ENCODE measurements at places on chromosomes 11 and 22.

DNA sequence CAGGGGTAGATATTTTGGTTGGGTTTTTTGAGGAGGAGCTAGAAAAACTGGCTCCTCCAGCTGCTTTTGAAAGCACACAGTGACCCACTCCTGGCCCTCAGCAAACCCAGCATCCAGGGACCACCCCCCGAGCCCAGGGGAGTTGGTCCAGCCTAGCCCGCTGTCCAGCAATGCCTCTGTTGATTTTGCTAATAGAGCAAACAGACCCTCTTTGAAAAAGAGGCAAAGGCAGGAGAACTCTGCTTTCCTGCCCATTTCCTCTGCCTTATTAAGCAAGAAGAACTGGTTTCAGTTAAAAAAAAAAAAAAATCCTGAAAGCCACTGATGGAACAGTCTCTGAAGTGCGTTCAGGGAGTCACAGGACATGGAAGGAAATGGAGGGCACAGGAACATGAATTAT is 25.3 kb downstream of the ABTB2 start:
- DNase-seq = no peak

GRCh38 chr11:102703826-102704493 is 1.6 kb downstream of the MMP27 start:
- DNase-seq = no peak

DNA sequence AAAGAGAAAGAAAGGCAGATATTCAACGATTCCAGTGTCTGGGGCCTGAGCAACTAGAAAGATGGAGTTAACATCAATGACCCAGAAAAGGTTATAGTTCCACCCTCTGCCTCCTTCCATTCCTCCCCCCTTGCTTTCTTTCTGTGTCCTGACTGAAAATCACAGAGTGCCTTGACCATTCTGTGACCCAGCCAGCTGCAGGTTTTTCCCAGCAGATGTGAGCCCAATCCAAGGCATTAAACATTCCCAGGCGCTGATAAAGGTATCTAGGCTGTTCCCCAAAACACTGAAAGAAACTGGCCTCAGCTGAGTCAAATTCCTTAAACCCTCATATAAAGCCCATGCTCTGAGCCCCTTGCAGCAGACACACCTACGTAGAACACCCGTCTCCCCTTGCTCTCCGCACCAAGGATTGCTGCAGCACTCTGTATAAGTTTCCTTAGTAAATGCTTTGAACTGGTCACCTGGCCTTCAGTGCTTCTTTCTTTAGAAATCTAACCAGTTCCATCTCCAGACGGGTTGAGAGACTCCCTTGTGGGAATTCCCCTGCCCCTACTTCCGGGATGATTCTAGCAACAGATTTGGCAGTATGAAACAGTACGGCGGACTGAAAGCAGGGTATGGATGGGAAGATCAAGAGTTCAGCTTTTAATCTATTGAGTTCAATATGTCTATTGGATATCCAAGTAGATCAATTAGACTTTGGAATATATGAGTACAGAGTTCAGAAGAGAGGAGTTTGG is 48.8 kb upstream of the ZC3H12C start:
- no peak for DNase-seq

DNA sequence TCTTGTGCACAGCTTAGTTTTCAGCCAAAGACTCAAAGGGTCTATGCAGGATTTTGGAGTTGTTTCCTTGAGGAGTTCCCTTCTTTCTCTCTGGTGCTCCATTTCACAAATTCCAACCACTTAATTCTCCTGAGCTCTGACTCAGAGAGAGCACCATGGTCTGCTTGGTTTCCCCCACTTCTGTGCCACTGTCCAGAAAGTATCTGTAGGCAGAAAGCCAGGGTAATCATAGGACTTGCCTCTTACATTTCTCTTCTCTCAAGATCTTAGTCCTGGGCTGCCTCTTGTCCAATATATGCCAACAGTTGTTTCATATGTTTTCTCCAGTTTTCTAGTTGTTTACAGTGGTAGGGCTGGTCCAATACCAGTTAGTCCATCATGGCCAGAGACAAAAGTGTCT is 6.4 kb upstream of the MRGPRD start:
- DNase-seq = no peak

GRCh38 chr11:126840201-126840886 is 160.2 kb downstream of the KIRREL3 start:
- peak; percentile 63 for DNase-seq

DNA sequence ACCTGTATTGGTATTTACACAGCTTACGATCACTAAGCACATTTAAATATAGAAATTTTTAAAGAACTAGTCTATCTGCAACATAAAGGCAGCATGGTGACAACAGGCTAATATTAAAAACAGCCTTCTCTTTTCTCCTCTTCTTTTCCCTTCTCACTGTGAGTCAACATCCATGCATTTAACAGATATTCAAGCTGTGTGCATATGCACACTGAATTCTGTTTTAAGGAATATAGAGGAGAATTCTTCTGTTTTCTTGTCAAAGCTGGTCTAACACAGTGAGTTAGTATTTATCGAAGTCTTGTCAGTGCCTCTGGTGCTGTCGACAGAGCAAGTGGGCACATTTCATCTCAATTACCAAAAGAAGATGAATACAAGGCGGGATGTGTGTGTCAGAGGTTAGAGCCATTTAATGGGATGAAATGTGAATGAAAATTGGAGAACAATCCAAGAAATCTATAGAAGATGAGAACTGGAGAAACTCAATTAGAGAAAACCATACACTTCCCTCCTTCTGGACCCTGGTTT is 282.3 kb downstream of the FAT3 start:
- no peak for DNase-seq

GRCh38 chr22:31586137-31586920 is 75.7 kb downstream of the PISD start:
- DNase-seq = no peak

DNA sequence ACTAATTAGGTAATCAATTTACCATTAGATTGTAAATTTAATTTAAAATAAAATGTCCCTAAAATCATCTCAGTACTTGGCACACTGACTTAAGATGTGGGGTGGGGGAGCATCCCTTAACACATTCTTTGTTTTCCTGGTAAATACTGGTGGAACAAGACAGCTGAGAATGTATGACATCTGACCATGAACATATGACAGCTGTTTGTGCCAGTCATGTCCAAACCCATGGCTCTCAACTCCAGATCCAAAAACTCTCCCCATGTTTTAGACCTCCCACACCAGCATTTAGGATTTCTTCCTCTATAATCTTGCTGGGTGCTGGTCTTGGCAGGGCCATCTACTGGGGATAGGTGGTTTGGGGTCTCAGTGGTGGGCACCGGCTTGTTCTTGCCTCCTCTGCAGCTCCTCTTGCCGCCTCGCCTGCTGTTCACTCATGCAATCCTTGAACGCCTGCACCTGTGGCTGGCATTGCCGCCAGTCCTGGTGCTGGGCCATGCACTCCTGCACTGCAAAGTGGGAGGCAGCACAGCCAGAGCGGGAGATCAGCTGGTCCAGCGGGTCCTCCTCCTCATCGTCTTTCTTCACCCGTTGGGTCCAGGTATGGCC is 3.8 kb downstream of the COA4 start:
- DNase-seq = no peak

- DNase-seq = no peak
Observed at GRCh38 chr11:6457581-6458320, 16.0 kb downstream of the TRIM3 start.

DNA sequence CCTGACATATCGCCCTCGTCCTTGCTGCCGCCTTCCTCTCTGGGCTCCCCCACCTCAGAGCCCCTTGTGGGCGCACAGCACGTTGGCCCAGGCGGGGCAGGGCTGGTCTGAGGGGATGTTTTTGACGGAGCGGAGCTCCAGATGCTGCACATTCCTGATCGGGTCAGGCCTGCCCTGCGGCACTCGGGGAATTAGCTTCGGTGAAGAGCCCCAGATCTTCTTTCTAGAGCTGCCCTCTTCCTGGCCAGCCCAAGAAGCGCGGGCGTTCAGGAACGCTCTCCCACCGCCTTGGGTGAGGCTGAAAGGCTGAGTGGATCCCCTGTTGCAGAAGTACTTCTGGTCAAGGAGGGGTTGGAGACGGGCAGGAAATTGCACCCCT is 12.1 kb downstream of the YPEL4 start:
- peak; percentile 29 for DNase-seq

DNA sequence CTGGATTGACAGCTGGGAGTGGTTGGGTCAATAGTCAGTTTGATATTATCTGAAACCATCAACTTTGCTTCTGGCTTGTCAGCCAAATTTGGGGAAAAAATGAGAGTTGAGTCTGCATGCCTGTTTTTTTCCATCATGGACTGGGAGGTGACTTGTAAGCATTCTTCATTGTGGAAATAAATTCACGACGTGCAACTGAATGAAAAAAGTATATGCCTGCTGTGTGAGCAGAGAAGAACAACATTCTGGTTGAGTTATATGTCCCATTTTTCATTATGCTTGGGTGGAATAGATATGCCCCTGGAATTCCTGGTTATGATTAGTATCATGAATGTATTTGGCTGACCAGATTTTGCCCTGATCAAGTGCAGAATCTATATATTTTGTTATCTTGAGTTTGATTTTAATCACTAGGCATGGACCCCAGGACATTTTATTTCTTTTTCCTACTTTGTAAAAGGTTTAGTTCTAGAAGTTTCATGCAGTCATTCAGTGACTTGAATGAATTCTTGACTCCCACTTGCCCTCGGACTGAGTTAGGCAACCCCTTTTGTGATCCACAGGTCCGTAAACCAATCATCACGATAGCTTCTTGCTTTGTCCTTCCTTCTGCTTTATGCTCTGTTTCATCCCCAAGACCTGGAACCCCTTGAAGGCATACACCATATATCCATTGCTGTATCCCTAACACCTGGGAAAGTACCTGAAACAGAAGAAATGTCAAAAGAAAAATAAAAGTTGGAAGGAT is 205.8 kb downstream of the NAV2 start:
- no peak for DNase-seq

DNA sequence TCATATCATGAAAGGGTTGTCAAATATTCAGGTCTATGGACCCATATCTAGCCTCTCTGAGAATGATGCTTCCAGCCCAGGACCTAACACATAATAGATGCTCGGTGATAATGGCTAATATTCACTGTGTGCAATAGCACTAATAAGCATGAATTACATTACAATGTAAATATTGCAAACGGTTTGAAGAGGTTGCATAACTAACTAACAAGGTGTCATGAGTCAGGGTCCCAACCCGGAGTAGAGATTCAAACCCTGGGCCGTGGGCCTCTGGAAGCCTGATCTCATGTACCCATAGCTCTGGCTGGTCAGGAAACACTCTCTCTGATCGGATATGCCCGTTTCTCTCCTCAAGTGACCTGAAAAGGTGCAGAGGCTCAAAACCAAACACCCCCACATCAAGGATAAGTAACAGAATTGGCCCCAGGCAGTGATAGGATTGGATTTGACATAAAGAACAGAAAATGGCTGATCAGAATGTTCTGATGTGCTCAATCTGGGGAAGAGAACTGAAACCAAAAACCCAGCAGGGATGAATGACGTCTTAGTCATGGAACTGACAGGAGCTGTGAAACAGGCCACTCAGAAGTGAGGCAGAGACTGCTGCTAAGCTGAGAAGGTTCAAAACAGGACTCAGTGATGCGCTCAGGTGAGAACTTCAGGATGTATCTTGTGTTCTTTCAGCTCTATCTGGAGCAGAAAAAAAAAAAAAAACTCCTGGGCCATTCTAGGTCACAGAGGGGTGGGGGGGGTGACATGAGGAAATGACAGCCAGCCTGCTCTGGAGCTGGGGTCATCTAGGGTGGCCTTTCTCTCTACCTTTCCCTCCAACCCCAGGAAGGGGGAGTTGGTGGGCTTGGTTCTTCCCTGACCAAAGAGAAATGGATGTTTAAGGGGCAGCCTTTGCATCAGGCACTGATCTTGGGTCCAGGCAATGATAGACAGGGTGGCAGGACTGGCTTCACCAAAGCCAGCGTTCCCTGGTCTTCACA is 6.6 kb upstream of the KCTD17 start:
- no peak for DNase-seq

DNA sequence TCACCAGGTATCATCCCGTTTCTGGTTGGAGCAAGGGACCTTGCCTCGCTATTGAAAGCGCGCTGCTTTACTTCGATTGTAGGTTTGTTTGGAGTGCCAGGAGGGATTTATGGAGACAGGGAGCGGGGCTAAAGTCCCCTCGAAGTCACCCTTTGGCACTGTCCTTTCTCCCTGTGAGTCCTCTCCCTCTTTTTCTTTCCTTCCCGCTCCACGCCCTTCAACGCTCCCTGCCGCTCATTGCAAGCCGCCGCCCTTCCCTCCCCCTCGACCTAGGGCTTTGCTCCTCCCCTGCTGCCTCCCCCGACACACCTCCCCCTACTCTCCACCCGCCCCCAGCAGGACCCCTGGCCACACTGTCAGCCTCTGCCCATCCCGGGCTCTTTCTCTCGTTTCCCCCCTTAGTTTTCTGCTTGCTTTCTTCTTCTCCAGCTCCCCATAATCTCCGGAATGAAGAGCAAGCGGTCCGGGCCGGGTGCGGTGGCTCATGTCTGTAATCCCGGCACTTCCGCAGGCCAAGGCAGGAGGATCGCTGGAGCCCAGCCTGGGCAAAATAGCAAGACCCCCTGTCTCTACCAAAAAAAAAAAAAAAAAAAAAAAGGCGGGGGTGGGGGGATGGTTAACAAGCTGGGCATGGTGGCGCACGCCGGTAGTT is 41.0 kb downstream of the AHNAK start:
- DNase-seq = peak; percentile 45

DNA sequence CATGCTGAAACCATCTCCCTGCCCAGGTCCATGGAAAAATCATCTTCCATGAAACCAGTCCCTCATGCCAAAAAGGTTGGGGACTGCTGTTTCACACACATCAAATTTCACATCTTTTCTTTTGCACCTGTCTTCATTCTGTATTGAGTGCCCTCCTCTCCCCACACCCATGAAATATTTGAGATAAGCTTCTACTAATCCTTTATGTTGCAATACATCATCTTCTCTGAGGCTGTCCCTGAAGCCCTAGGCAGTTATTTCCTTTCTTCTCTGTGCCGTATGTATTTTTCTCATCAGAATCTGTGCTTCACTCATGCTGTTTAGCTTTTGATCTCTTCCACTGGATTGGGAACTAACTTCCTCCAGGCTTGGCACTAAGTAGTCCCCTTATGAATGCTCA is 40.0 kb upstream of the RRM1 start:
- DNase-seq = no peak

GRCh38 chr22:50299785-50300619 is 7.4 kb downstream of the PLXNB2 start:
- DNase-seq = peak; percentile 53

DNA sequence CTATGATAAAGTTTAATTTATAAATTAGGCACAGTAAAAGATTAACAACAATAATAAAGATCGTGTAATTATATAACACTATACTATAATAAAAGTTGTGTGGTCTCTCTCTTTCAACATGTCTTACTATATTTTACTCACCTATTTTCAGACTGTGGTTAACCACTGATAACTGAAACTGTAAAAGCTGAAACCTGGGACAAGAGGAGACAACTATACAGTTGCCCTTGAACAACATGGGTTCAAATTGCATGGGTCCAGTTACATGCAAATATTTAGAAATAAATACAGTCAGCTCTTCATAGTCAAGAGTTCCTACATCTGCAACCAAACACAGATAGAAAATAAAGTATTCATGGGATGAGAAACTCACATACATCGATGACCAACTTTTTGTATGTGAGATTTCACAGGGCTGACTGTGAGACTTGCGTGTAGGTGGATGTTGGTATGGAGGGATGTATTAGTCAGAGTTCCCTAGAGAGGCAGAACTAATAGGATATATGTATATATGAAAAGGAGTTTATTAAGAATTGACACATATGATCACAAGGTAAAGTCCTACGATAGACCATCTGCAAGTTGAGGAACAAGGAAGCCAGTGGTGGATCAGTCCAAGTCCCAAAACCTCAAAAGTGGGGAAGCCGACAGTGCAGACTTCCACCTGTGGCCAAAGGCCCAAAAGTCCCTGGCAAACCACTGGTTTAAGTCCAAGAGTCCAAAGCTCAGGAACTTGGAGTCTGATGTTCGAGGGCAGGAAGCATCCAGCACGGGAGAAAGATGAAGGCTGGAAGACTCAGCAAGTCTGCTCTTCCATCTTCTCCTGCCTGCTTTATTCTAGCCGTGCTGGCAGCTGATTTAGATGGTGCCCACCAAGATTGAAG is 359.5 kb downstream of the INSC start:
- no peak for DNase-seq
